ENCODE measurements at places on chromosomes 11 and 22.

DNA sequence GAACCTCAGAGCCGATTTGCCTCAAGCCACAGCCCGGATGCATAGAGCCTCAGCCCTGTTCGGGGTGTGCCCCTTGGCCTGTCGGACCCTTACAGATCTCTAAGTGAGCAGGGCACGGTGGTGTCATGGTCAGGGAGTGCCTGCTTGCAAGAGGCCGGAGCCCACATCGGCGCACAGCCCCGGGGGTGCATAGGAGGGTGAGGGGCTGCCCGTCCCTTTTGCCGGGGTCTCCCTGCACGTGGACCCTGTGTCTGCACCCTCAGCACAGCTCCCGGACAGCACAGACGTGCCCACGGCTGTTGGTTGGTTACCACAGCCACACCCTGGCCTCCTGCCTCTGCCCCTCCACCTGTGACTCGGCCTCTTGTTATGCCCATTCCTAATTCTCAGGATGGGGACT is 6.5 kb downstream of the RAB36 start:
- DNase-seq, result no peak

DNA sequence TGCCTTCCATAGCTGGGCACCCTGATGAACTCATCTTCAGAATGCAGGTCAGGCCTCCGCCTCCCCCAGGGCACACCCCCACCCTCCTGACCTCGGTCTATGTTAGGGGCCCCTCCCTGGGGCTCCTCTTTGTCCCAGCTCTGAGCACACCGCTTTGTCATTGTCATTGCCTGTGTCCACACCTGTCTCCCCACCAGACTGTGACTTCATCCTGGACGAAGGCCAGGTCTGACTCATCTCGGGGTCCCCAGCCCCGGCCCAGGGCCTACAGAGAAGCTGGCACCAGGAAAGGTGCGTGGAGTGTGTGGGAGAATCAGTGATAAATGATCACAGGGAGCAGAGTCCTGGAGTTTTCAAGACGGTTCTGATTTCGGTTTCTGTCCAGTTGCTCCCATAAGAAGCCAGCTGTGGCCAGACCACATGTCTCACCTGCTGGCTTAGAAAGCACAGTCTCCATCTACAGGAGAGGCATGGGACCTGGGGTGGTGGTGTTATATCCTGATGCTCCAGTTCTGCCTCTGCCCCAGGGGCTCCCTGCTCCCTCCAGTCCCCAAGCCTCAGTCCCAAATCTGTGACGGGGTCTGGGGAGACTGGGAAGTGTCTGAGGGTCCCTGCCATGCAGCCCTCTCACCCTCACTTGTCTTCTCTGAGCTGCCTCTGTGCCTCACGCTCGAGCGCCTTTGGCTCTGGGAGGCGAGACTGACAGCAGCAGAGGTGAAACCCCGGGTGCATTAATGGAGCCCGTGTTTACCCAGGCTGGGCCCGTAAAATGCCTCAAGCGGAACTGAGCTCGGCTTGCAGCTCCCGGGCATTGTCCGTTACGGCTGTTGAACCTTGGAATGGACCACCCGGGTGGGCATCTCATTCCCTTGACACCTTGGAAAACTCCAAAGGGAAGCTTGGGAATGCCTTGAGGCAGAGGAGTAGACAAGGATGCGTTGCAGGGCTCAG is 85.5 kb upstream of the WNT11 start:
- DNase-seq, result no peak

- no peak for DNase-seq
These were observed 340.4 kb downstream of the OPCML start for GRCh38 chr11:133191931-133192330.

DNA sequence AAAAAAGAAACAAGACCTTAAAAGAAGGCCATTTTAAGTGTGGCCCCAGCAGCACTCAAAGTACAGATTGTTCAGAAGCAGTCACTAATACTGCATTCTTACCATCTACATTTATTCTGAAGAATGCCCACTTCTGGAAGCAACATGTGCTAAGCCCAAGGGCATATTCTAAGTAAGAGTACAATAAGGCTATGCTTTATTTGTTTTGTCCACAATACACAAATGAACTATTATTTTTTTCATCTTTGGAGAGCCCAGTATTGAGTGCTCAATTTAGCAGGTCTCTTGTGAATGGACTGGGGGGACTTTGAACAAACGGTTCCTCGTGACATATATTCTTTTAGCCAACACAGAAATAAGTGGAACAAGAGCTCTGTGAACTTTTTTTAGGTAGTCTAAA is 191.4 kb upstream of the CHORDC1 start:
- DNase-seq, result no peak

DNA sequence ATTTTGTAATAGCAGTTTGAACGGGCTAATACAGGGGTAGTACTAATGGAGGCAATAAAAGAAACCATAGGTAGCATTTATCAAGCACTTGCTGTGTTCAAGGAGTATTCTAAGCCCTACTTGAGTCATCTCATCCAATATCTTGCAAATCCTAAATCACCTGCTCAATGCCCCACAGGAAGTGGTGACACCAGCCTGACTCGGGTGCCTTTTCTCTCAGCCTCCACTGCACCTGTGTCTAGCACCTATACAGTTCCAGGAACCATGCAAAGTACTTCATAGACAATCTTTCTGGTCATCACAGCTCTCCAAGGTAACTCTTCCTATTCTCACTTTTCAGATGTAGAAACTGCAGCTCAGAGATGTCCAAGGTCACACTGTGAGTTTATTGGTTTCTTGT is 98.0 kb downstream of the PRR5L start:
- DNase-seq, result no peak

DNA sequence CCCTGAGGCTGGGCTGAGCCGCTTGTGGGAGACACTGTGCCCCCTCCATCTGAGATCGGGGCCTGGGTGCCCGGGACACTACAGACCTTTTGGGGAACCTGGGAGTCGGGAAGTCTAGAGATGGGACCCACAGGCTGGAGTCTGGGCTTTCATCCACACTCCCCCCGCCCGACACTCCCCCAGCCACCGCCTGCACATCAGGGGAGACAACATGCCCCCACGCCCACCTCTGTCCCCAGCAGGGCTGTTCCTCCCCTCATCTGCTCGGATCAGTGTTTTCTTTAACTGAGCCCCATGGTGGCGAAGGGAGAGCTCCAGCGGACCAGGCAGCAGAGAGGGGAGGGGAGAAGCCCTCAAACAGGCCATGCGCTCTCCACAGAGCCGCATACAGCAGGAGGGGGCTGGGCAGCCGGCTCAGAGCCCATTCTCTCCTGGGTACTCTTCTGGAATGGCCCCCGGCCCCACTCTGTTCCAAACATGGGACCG is 174.7 kb downstream of the IGLL1 start:
- DNase-seq, result no peak
